ENCODE measurements at places on chromosomes 1 and 21.

DNA sequence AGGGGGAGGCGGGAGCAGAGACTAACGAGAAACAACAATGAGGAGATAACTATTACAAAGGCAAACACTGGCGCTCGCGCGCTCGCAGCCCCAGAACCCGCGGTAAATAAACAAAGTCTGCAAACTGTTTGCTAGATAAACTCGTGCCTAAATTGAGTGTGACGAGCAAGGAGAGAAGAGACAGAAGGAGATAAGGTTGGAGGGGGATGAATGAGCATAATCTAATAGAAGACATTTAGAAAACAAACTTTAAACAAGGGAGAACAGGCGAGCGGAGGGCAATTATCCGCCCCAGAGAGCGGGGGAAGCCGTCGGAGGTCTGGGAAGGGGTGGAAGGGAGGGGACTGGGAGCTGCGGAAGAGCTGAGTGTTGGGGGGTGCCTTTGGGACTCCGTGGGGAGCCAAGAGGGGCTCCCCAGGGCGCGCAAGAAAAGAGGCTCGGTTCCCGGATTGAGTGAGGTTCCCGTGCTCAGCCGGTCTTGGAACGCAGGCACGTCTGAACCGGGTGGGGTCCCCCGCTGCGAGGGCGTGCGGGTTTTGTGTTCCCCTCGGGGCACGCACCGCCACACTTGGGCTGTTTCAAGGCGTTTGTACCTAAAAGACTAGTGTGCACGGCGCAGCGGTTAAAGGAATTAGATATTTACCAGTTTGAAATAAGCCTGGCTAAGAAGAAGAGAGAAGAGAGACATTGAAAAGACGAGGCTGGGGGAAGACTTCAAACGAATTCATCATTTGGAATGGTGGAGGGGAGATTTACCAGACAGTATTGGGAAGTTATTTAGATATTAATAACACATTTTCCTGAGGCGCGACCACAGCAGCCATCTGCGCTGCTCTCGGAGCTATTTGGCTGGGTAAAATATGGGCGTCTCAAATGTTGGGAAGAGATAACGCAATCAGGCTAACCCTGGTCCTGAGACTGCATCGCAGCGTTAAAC lies 10.6 kb downstream of the PAX7 start:
- DNase-seq, result no peak

GRCh38 chr1:167443757-167444156 lies 74.6 kb downstream of the CD247 start:
- DNase-seq, result no peak

- DNase-seq, result no peak
Observed at GRCh38 chr1:18479454-18479853, 1.3 kb upstream of the KLHDC7A start.

GRCh38 chr1:151578941-151579340 lies 32.9 kb upstream of the SNX27 start:
- no peak for DNase-seq

DNA sequence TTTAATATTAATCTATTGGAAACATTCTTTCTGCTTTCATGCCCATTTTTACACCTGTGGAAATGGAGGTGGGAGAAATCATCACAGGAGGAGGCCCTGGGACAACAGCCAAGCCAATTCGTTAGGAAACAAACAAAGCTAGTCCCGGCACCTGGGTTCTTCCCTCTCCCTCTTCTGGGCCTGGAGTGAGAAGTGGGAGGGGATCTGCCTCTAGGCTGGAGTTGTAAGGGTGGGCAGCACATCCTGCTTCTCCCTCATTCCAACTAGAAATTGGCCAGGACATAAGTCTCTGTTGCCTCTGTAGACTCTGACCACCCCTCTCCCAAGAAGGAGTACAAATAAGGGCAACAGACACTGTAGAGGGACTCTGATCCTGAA lies 20.2 kb upstream of the ERO1B start:
- peak; percentile 7 for DNase-seq

GRCh38 chr21:45129189-45129923 lies 55.0 kb downstream of the ADARB1 start:
- no peak for DNase-seq

- no peak for DNase-seq
Observed at GRCh38 chr1:8571200-8571984, 246.0 kb downstream of the RERE start.

GRCh38 chr1:77175230-77175844 lies 43.9 kb downstream of the PIGK start:
- DNase-seq, result no peak

GRCh38 chr1:169546087-169546995 lies 39.9 kb downstream of the F5 start:
- DNase-seq, result peak; percentile 75

GRCh38 chr1:27521336-27521831 lies 31.4 kb upstream of the WASF2 start:
- no peak for DNase-seq

DNA sequence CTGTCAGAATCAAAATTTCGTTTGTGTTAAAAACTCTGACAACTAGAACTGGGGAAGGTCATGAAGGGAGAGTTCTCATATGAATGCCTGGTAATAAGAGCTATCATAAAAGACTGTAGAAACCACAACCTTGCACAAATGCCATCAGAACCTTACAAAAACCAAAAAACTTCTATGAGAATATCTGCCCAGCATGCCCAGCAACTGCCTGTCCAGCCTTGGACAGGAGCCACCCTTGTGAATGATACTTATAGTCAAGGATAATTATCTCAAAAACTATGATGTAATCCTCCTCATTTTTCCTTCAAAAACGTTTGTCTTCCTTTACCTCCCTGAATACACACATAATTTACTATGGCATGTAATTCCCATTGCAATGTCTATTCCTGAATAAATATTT lies 53.4 kb upstream of the C1orf185 start:
- DNase-seq, result no peak

DNA sequence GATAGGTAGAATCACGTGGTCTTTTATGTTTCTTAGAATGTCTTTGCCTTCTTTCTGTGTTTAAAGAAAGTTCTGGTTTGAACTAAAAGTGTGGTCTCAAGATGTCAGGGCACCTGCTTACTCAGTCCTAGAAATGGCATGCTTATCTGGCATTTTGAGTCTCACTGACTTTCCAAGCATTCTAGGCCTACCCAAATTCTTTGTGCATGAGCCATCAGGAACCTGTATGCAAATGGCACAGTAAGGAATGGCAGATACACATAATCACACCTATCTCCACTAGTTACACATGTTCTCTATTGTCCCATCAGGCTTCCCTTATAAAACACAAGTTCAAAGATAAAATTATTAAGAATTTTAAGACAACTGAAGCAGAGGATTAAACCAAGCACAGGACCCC lies 29.5 kb upstream of the CLCA4 start:
- no peak for DNase-seq

DNA sequence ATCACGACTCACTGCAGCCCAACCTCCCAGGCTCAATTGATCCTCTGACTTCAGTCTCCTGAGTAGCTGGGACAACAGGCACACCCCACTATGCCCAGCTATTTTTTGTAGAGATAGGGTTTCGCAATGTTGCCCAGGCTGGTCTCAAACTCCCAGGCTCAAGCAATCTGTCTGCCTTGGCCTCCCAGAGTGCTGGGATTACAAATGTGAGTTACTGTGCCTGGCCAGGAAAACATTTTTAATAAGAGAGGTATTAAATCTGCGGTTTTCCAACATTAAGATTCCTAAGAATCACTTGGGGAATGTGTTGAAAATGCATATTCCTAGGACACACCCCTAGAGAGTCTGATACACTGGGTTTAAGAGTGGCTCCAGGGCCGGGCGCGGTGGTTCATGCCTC lies 8.7 kb downstream of the CSF1 start:
- no peak for DNase-seq

DNA sequence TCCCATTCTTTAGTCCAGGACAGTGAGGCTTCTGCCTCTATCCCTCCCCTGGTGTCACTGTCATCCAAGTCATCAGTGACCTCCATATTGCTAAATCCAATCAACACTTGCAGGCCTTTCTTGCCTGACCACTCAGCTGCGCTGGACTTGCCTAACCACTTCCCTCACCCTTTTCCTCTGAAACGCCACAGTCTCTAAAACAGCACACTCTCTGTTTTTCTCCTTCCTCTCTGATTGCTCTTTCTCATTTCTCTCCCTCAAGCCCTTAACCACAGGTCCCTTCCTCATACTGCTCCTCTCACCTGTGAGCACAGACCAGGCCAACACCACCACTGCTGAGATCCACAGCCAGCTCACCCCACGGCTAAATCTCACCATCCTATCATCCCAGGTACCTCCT lies 17.5 kb downstream of the TAL1 start:
- no peak for DNase-seq

- no peak for DNase-seq
Observed at GRCh38 chr1:2203671-2204414, 9.3 kb upstream of the FAAP20 start.

GRCh38 chr1:58861506-58861905 lies 77.7 kb upstream of the JUN start:
- no peak for DNase-seq

DNA sequence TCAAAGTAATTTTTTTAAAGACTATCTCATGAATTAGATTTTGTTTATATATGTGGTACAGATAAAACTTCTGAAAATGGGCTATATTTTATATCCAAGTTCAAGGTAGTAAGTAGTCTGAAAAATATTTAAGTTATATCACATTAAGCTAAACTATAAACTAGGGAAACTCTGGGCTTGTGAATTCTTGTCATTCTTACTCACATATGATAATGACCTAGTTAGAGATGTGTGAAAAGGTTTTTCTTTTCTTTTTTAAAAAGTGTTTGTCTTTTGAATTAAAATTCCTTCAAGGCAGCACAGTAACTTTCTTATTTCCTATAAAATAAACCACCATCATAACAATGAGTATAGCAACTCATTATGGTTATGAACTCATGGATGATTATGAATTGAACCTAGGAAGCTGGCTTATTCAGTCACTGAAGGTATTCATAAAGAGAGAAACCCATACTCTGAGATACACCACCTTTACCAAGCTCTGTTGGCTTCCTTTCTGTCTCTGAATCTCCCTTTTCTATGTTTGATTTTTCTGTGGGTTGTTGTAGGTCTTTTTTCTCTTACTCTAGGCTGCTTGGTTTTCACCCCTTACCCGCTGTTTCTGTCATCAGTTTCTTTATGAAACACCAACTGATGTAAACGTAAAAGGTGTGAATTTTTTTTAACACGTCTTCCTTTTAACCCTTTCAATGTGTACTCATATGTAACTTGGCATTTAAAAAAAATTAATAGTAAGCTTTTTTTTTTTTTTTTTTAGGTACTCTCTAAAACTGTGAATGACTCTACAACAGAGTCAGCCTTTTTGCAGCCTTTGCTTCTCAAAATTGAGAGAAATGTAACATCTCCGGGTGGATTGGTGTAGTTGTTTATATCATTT lies 25.2 kb downstream of the IL12RB2 start:
- DNase-seq, result no peak

GRCh38 chr1:13851726-13852125 lies 151.7 kb downstream of the PRDM2 start:
- no peak for DNase-seq

DNA sequence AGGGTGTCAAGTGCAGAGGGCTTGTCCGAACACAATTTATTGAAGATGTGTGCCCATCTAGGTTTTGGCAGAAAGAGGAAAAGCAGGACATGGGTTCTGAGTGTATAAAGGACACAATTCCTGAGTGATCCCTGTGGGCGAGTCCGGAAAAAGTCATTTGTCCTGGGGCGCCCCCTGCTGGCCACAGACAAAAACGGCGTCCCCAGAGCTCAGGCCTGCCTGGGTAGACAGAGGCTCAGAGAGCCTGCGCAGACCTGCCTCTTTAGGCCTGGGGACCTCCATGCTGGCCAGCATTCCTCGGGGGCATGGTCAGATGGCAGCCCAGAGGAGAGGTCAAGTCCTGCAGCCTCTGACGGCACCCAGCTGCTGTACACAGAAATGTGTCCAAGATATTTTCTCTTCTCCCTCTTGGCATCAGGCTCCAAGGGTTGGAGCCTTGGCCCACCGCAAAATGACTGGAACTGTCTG lies 65.5 kb upstream of the LRP8 start:
- peak; percentile 34 for DNase-seq

GRCh38 chr1:25724201-25724600 lies 75.8 kb upstream of the SELENON start:
- DNase-seq, result no peak

DNA sequence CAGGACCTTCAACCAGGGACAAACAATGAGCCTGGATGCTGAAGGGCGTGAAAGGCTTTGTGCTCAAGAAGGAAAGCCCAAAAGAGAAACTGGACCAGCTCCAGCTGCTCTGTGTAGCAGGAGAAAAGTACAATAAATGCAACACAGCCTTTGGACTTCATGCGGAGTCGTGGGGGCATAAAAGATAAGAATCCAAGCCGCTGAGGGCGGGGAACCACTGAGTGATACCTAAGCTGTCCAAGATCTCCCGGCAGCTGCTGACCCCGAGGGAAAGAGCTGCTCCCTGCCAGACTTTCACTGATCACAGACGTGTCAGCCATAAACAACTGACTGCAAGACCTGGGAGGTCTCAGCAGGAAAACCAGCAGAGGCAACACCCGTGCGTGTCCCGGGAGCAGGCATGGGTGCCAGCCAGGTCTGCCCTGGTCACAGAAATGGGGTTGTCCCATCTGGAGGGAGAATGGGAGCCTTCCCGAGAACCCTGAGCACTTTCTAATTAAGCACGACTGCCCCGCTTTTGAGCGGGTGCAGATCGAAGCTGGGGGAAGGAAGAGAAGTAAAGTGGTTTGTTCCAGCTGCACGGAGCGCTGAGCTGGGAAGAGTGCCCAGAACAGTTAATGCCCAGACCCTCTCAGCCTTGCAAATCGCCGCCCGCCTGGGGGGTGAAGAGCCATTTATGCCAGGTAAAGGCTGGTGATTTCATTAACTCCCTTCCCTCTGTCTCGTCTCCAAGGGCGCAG lies 68.3 kb upstream of the TARDBP start:
- peak; percentile 97 for DNase-seq

DNA sequence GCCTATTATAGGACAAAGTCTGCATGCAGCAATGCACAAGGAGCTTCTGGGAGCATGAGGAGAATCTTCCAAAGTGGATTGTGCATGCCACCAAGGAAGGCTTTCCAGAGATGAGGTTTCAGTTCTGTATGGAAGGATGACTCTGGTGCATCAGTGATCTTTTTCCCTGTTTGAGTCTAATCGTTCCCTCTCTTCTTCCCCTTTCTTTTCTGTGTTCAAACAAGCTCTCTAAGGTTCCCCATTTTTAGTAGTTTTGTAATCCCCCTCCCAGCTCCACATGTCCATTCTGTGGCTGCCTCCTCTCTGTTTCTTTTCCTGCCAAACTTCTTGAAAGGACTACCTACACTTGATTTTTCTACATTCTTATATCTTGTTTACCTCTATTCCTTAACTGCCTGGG lies 43.3 kb upstream of the USP25 start:
- DNase-seq, result no peak

DNA sequence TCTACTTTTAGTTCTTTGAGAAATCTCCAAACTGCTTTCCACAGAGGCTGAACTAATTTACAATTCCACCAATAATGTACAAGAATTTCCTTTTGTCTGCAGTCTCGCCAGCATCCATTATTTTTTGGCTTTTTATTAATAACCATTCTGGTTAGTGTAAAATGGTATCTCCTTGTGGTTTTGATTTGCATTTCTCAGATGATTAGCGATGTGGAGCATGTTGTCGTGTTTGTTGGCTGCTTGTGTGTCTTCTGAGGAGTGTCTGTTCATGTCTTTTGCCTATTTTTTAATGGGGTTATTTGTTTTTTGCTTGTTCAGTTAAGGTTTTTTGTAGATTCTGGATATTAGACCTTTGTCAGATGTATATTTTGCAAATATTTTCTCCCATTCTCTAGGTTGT lies 131.5 kb downstream of the MAST2 start:
- DNase-seq, result no peak
